Right atrium auricular region (tissue), 2 donors: ENCODE measurements at places on chromosomes 1 and 21.

- no peak for DNase-seq
Observed at GRCh38 chr1:215282557-215282956, 200.0 kb downstream of the KCNK2 start.

DNA sequence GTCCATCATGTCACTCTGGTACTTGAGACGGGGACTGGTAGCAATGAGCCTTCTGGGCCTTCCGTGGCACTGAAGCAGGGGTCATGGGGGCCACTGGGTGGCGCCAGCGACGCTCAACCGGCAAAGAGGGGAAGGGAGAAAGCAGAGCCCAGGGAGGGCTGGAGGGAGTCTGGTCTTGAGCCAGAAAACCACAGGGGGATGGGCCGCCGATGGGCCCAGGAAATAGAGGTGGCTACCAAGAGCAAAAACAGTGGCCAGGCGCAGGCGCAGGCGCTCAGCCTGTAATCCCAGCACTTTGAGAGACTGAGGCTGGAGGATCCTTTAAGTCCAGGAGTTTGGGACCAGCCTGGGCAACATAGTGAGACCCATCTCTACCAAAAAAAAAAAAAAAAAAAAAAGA lies 21.8 kb downstream of the EXOC8 start:
- peak; percentile 18 for DNase-seq

DNA sequence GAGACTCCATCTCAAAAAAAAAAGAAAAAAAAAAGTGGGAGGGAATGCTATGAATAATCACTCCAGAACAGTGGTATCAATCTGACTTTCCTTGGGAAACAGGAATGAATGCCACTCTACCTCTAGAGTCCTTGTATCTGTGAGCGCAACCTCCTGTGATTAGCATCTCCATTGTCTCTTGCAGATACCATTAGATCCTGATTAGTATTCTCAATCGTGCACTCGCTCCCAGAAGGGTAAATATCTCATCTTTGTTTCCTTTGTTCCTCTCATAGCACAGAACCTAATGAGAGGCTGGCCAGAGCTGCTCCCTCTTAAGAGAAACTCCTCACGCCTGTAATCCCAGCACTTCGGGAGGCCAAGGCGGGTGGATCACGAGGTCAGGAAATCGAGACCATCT lies 184.4 kb upstream of the KCNK2 start:
- no peak for DNase-seq

- DNase-seq = no peak
Observed at GRCh38 chr1:216222288-216222687, 201.0 kb downstream of the USH2A start.

DNA sequence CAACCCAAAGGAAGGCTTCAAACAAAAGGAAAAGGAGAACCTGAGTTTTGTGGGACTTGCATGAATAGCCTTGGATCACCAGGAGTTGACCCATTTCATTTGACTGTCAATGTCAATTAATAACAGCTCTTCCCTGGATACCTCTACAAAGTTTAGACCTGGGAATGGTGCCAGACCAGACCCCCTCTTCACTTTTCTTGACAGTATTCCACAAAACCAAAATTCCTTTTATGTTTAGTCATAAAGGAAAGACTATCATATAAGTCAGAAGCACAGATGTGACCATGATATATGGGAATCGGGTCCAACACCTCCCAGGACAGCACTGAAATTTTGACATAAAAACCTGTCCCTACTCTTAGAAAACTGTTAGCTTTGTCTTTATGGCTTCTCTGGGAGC lies 191.8 kb downstream of the LYPLAL1 start:
- DNase-seq = no peak

- no peak for DNase-seq
Observed at GRCh38 chr1:179549368-179549700, 26.4 kb downstream of the NPHS2 start.
